ENCODE measurements at places on chromosomes 6 and 20.

DNA sequence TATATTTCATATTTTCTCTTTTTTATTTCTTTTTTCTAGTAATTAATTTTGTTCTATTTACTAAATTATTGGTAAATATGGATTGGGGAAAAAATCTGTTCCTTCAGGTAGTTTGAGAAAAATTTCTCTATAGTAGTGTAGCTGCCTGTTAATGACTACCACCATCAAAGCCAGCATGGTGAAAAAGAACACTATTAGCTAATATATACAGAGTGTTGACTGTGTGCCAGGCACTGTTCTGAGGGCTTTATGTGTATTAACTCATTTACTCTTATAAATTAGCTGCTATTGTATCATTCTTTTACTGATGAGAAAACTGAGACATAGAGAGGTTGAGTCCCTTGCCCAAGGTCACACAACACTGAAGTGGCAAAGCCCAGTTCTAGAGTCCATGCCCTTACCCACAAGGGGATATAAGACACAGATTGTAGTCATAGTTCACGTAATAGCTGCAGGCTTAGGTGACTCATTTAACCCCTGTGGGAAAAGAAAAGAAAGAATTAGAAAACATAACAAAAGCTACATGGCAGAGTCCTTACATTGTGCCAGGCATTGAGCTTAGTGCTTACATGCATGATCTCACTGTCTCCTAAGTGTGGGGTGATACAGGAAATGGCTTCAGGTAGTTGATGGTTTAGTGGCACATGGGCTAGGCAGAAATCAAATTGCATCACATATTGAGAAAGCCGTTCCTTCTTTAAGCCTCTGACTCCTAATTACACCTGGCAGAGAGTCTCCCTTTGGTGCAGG is 12.2 kb upstream of the AKIRIN2 start:
- DNase-seq = no peak

- no peak for DNase-seq
These were observed 97.3 kb upstream of the SHLD1 start for GRCh38 chr20:5652626-5653553.

- no peak for DNase-seq
These were observed 170.2 kb downstream of the ZDHHC14 start for GRCh38 chr6:157551041-157551832.

GRCh38 chr6:167568407-167569024 is 243.6 kb downstream of the TTLL2 start:
- DNase-seq = no peak

DNA sequence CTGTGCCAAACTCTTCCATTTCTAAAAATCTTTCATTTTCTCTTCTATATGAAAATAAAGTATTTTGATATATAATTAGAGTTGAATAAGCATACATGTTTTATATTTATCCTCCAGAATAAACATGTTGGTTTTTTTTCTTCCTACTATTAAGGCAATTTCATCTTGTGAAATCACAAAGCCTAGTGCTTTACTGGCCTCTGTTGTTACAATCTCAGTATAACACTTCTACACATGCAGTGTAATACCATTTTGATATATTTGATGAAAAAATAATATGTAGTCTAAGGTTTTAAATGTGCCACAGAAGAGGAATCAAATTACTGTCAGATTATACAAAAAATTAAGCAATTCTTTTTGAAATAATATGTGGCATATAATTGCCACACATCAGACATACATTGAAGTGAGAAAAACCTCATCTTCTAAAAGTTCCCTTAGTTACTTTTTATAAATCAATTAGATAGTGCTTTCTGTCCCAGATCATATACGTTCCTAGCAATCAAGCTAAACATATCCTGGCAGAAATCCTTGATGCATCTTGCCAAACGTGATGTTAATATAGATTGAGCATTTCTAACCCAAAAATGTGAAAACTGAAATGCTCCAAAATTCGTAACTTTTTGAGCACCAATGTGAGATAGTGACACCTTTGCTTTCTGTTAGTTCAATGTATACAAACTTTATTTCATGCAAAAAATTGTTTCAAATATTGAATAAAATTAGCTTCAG is 225.1 kb upstream of the MANEA start:
- no peak for DNase-seq

- DNase-seq = no peak
These were observed 303.5 kb upstream of the TSHZ2 start for GRCh38 chr20:52668626-52669025.

DNA sequence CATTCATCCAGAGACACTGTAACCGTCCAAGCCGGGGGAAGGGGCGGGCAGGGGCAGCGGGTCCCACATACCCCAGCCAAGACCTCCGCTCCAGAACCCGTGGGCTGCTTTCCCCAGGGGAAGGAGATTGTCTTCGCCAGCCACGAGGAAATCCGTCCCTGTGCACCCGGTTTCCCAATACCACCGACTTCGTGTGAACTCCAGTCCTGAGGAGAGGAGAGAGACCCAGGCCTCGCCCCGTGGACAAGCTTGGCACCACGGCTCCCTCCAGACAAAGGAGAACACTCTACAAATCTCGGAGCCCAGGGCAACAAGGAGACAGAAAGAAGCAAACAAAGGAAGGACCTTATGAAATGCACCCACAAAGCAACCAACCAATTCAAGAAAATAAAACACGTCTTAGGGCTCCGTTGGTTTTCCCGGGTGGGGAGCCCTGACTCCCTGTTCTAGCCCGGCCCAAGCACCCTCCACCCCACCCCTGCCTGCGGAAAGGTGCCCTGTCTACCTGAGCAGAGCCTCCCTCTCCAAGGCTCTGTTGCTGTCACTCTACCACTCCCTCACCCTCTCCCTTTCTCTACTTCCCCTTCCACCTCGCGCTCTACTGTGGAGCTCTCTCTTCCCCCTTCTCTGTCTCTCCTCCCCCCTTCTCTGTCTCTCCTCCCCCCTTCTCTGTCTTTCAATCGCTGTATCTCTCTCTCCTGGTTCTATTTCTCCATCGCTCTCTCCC is 1382.8 kb upstream of the DEFB115 start:
- no peak for DNase-seq

DNA sequence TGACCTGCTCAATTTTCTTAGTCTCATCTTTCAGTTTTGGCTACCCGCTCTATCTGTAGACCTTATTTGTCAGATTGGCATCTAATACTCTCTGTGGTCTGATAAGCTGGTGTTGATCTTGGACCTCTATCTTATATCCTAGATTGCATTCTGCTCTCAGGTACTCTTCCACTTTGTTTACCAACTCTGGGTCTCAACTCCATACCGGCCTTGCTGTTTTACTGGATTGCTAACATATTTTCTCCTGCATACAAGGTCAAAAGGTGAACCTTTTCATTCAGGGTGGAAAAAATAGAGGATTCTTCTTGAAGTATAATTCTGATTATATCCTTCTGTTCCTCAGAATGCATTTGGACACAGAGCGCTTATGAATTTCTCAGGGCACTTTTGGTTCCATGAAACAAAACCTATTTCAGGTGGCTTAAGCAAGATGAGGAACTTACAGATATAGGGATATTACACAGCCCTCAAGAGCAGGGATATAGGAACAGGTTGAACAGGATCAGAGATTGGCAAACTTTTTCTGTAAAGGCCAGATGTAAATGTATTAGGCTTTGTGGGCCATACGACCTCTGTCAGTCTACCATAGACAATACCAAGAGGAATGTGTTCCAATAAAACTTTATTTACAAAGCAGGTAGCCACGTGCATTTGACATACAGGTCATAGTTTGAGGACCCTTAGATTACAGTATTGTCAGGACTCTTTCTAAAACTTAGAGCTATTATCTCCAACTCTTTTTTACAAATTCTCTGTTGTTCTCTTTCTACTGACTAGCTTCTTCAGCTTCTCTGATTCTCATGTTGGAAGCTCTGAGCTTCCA is 2.5 kb upstream of the SH3BGRL2 start:
- no peak for DNase-seq

DNA sequence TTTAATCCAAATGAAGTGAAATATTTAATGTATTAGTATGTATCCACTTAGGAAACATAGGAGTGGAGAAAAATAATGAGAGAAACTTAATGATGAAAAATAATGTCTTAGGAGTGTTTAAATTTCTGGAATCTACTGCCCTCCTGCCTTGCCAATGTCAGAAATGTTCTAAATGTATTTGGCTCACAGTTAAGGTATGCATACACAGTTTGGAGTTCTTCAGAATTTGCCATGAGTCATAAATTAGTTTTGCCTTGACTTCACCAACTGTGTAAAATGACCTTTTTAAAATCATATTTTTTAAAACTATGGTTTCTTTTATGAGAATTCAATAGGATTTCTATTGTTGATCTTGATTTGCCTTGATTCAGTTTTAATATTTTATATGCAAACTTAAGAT is 191.7 kb upstream of the HSF2 start:
- no peak for DNase-seq

GRCh38 chr6:163369141-163369540 is 45.4 kb upstream of the QKI start:
- DNase-seq = no peak

GRCh38 chr6:129744201-129744879 is 34.4 kb upstream of the ARHGAP18 start:
- DNase-seq = no peak

- DNase-seq = no peak
These were observed 284.1 kb upstream of the TAB2 start for GRCh38 chr6:149033454-149033853.

DNA sequence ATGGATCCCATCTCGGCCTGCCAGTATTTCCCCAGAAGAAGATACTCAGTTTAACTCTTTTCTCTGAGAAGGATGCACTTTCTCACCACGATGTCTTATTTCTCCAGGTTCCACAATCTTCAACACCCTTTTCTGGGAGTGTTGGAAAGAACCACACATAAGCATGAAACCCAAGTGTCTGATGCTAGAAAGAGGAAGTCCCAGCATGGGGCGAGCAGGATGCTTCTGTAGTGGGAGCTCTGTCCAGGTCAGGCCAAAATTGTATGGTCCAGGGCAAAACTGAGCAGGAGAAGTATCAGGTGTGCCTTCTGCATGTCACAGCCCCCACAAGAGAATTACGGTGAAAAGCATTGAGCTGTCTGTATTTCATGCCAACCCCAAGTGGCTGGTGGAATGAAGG is 11.0 kb downstream of the TREM1 start:
- DNase-seq = no peak

GRCh38 chr20:14543040-14543439 is 205.6 kb upstream of the FLRT3 start:
- DNase-seq = no peak

DNA sequence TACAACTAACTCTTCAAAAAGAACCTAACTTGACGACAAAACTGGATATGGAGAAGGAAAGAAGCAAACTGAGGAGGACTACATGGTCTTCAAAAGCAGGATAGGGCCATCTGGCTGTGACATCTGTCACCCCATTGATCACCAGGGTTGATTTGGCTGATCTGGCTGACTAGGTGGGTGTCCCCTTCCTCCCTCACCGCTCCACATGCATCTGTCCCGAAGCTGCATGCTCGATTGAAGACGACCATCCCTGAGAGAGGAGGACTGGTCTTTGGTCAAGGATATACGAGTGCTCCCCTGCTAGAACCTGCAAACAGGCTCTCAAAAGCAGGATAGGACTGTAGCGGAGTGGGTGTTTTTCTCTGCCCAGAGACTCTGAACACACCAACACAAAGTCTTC is 21.7 kb downstream of the CPNE1 start:
- no peak for DNase-seq

- no peak for DNase-seq
These were observed 27.6 kb upstream of the NFATC2 start for GRCh38 chr20:51569815-51570738.

DNA sequence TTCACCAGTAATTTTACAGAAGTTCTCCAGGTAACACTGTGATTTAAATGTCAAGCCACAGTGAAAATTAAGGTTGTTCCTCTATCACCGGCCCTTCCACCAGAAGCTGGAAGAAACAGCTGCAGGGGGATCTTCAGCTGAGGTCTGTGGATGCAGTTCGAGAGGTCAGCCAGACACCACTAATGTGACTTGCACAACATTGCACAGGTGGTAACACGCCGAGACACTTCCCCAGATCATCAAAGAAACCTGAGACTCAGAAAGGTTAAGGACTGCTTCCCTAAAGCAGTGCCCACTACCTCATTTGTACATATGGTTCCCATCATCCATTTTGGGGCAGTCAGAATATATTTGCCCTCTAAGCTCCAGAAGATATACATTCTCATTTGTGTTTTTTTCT is 8.1 kb upstream of the SERPINB9 start:
- no peak for DNase-seq

- DNase-seq = no peak
These were observed 691 bp downstream of the ASF1A start for GRCh38 chr6:118894425-118895260.

DNA sequence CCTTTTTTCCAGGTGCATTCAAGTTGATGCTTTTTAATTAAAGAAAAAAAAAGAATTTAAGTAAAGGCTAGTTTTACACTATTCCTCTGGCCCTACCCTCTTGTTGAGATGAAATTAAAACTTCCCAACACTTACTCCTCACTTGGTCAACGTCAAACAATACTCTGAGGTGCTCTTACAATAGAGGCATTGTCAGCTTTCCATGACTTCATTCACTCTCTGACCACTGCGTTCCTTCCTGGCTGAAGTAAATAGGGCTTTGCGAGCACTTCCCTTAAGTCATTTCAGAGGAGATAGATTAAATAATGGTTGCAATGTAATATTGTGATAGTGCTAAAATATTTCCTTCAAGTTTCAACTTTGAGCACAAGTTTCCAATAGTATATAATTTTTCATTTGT is 229.8 kb upstream of the CEP162 start:
- no peak for DNase-seq

- DNase-seq = no peak
These were observed 275.7 kb upstream of the RSPO3 start for GRCh38 chr6:126842769-126843168.

Data from cortex of kidney (tissue), 1 donor.